CD4-positive, alpha-beta T cell treated with Interleukin-4 for 4 hours (primary cell): ENCODE measurements at places on chromosomes 7 and 10.
A peak's percentile ranks its signal among the peaks of the same experiment; 100 is the strongest.

DNA sequence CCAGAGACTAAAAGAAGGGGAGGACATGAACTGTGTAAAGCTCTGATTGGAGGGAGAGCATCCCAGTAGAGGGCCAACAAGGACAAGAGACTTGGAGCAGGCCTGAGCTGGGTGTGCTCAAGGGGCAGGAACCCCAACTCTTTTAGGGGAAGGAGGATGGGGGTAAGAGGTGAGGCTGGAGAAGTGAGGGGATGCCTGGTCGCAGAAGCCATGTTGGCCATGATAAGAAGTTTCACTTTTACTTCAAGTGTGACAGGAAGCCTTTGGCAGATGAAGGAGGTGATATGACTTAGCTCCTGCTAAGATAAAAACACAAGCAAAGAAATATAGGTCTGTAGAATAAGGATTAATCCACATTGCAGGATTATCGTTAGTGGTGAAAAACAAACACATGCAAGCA, 208.3 kb downstream of the JAZF1 start:
- peak; percentile 42 for DNase-seq

- DNase-seq: peak; percentile 79
Measured at GRCh38 chr10:5317547-5318107, 47.1 kb upstream of the UCN3 start.

DNA sequence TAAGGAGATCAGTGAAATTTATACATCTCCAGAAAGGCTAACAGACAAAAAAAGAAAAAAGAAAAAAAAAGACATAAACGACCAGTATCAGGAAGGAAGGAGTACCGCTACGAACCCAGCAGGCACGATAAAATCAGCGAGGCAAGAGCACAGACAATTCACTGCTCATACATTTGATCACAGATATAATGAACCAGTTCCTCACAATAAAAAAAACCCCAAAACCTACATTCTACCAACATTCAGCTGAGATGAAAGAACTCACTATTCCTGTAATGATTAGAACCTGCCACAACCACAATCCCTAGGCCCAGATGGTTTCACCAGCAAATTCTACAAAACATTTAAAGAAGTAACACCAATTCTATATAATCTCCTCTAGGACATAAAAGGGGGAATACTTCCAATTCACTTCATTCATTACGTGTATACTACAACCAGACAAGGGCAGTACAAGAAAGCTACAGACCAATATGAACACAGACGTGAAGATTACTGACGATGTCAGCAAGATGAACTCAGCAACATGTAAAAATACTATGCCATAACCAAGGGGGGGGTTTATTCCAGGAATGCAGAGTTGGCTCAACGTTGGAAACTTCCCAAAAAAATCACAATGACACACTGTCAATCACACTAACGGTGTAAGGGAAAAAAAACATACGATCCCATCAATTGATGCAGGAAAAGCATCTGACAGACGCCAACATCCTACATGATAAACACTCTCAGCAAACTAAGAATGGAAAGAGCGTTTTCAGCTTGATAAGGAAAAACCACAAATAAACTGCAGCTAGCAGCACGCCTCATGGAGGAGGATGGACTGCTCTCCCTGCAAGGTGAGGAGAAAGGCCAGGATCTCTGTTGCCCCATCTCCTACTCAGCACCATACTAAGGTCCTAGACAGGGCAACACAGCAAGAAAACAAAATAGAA, 256.2 kb downstream of the ELFN1 start:
- peak; percentile 47 for DNase-seq

- no peak for DNase-seq
Measured at GRCh38 chr10:44006771-44007170, 358.1 kb upstream of the ZNF32 start.

GRCh38 chr7:94332571-94332970, 62.1 kb upstream of the COL1A2 start:
- no peak for DNase-seq

DNA sequence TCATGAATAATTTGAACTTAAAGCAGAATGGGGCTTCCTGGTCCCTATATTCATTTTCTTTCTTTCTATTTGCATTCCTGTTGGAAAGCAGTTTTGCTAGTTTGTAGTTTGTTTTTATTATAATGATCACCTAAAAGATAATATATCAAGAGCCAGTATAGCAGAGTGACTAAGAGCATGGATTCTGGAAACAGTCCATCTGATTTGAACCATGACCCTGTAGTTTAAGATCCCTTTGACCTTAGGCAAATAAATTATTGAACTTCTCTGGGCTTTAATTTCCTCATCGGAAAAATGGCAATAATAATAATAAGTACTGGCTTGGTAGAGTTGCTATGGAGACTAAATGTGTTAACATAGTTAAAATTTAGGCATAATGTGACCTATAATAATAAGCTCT, 76.1 kb downstream of the DGKB start:
- DNase-seq: no peak

GRCh38 chr7:32072397-32072796, 2.2 kb upstream of the PDE1C start:
- no peak for DNase-seq

- DNase-seq: no peak
Measured at GRCh38 chr10:30630571-30630970, 1.0 kb upstream of the LYZL2 start.

DNA sequence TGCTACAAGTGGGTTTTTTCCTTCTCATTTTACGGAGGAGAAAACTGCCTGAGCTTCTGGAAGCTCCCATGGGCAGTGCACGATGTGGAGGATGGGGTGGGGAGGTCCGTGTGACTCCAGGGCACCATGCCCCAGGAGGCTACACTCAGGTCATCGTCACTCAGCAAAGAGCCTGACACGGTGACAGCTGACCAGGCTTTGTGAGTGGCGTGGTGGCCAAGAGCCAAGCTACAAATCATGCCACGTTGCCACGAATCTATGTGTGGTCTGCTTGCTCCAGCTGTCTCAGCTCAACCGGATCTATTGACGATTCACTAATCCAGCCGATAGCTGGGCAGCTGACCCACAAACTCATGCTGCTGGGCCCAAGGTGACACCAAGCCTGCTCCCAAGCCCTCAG, 27.6 kb upstream of the C10orf71 start:
- DNase-seq: no peak

DNA sequence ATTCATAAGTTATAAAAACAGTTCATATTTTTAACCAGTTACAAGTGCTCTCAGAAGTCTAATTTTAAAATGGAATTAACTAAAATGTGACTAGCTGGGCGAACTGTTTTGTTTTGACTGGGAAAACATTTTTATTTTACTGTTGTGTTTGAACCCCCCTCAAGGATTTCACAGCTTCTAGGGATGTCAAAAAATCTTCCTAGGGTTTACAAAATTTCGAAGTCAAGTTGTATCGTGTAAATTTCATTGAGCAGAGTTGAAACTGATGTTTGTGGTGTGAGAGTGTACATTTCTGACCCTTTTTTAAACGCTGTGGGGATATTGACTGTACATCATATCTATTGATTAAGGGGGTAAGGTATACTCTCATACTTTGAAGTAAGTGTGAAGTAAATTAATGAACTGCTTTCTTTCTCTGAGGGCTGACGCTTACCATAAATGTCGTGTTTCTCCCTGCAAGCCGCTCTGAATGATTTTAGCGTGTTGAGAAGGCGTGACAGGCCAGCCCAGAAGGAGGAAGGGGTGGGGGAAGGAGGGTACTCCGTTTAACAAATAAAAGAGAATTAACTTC, 1.8 kb upstream of the SP8 start:
- no peak for DNase-seq

DNA sequence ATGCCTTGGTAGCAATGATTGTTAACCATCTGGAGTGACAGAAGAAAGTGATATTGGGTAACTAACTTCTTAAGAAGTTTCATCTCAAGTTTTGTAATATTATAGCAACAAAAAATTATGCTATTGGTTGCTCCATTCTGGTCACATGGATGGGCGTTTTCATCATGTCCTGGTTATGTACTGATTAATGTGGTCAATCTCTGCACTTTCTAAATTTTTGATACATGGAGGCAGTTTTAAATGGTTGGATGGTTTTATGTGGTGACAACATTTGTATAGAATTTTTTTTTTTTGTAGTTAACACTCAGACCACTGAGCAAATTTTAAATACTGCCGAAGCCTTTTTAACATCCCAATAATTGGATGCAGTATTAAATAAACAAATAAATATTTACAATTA, 55.2 kb upstream of the CCAR1 start:
- no peak for DNase-seq

DNA sequence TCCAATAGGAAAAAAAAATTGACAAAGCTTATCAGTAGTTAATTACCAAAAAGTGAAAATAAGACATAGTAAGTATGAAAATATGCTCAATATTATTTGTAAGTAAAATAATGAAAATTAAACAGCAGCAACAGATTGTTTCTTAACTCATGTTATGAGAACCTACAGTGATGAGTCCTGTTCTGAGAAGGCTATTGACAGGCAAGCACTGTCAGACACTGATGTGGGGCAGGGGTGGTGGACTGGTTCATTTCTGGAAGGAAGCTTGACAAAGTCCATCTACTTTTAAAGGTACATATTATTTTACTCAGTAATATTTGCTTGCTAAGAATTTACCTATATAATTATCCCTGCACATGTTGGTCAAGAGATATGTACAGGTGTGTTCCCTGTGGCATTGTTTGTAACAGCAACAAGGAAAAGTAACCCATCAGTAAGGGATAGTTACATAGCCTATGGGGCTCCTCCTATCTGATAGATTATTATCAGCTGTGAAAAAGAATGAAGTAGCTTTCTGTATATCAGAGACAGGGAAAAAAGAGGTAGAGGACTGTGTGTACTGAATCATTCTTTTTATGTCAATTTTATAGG, 161.6 kb downstream of the RTKN2 start:
- DNase-seq: no peak

DNA sequence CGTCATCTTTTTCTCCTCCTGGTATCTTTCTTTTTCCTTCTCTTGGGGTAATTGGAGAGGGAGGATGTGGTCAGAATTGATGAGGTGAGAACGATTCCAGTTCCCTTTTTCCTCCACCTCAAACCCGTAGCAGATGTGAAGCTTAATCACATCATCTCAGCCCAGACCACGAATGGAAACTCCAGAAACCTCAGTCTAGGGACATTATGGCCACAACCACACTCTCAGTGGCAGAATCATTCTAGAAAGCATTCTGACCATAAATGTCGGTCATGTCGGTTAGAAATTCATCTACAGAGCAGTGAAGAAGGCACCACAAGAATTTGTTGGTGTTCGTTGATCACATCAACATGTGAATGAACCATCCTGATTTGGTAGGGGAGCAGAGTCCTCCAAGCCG, 78.7 kb downstream of the GATA3 start:
- peak; percentile 4 for DNase-seq
